Activated naive CD4-positive, alpha-beta T cell treated with anti-CD3 and anti-CD28 coated beads for 36 hours (primary cell): ENCODE measurements at places on chromosomes 12 and 14.
A peak's percentile ranks its signal among the peaks of the same experiment; 100 is the strongest.

GRCh38 chr12:105576261-105576660 lies 245.8 kb downstream of the C12orf75 start:
- H3K4me1 ChIP-seq: no peaks in the 10 kb centered on the region
- no peak overlapping the region for H3K4me3 ChIP-seq
- DNase-seq: no peak

- no peak overlapping the region for H3K27ac ChIP-seq
- DNase-seq: no peak
- H3K36me3 ChIP-seq: no peaks in the 10 kb centered on the region
- no peaks in the 10 kb centered on the region for H3K27me3 ChIP-seq
- H3K4me1 ChIP-seq: peaks cover 13% of the 10 kb centered on the region
- no peak overlapping the region for H3K4me3 ChIP-seq
Measured at GRCh38 chr14:55446833-55447232, 6.4 kb upstream of the TBPL2 start.

DNA sequence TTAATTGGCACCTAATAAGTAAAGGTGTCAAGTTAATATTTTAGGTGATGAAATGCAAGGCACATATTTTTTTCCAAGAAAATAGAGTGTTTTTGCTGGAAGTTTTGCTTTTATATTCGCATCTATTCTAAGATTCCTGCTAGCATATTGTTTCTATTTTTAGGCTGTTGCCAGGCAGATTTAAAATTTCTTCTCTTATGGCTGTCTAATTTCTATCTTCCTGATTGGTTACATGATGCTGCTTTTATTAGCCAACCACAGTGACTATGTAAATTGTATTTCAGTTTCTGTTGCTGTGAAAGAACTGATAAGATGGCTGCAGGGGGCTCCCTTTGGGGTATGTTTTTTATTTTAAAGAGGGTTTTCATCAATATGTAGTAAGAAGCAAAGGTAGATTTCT lies 42.7 kb downstream of the ATF7IP start:
- peak overlapping the region; percentile 59 for H3K27ac ChIP-seq
- peaks cover 70% of the 10 kb centered on the region for H3K4me1 ChIP-seq
- DNase-seq: no peak
- no peaks in the 10 kb centered on the region for H3K27me3 ChIP-seq
- peaks cover 22% of the 10 kb centered on the region for H3K36me3 ChIP-seq

GRCh38 chr14:56172571-56172971 lies 54.4 kb downstream of the PELI2 start:
- H3K27ac ChIP-seq: no peak overlapping the region
- no peaks in the 10 kb centered on the region for H3K36me3 ChIP-seq
- DNase-seq: no peak

GRCh38 chr14:29016050-29016900 lies 249.7 kb downstream of the FOXG1 start:
- no peaks in the 10 kb centered on the region for H3K36me3 ChIP-seq
- H3K27me3 ChIP-seq: no peaks in the 10 kb centered on the region
- no peaks in the 10 kb centered on the region for H3K4me1 ChIP-seq
- H3K4me3 ChIP-seq: no peak overlapping the region
- DNase-seq: peak; percentile 25

DNA sequence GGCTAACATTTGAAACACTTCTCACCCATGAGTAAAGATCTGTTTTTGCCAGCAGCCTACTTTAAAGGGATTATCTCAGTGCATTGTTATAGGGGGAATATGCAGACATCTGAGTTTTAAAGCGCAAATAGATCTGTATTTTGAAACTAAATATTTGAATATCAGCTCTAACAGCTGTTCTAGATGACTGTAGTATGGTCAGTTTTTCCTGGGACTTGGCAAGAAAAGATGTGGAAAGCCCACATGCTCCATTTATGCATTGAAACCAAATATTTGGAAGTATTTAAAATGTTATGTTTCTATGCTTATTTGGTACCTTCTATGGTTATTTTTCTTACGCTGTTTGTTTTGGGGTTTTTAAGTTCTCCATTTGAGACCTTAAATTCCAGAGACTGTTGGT lies 41.7 kb downstream of the RIC8B start:
- H3K27me3 ChIP-seq: no peaks in the 10 kb centered on the region
- H3K27ac ChIP-seq: no peak overlapping the region
- H3K4me1 ChIP-seq: peaks cover 2% of the 10 kb centered on the region
- no peak overlapping the region for H3K4me3 ChIP-seq
- DNase-seq: no peak

DNA sequence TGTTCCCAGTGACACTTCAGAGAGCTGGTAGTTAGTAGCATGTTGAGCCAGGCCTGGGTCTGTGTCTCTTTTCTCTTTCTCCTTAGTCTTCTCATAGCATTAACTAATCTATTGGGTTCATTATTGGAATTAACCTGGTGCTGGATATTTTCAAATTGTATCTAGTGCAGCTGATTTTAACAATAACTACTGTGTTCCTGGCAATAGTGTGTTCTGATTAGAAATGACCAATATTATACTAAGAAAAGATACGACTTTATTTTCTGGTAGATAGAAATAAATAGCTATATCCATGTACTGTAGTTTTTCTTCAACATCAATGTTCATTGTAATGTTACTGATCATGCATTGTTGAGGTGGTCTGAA lies 3.0 kb downstream of the FOS start:
- H3K4me1 ChIP-seq: peaks cover 24% of the 10 kb centered on the region
- H3K4me3 ChIP-seq: no peak overlapping the region
- peaks cover 25% of the 10 kb centered on the region for H3K36me3 ChIP-seq
- H3K27me3 ChIP-seq: peaks cover 4% of the 10 kb centered on the region
- no peak overlapping the region for H3K27ac ChIP-seq
- no peak for DNase-seq

DNA sequence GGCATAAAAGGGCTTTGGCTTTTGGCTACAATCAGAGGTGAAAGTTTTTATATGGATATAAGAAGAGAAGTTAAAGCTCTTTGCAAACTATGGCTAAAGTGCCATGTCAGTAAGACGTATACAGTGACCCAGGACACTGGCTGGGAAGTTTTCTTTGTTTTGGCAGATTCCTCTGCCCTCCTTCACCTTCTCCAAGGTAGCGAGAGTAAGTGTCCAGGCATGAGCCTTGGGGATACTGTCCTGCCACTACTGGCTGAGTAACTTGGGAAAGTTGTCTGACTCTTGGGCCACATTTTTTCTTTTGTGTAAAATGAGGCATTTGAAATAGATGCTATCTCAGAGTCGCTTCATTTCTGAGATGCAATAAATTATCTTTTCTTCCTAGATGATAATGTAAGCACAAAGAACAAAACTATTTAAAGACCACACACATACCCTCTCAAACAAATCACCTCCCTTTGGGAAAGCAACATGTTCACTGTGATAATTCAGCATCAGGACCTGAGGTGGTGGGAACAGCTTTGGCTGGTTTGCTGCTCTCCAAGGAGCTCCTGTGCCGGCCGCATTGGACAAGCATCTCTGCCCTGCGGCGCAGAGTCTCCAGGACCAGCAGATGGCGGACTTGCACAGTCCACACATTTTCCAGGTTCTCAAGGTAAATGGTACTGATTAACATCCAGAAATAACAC lies 106.3 kb downstream of the PTCSC3 start:
- H3K27me3 ChIP-seq: peaks cover 21% of the 10 kb centered on the region
- no peaks in the 10 kb centered on the region for H3K36me3 ChIP-seq
- peak; percentile 70 for DNase-seq
- H3K27ac ChIP-seq: no peak overlapping the region
- H3K4me1 ChIP-seq: no peaks in the 10 kb centered on the region

- peak overlapping the region; percentile 96 for H3K4me3 ChIP-seq
- no peak for DNase-seq
- peaks cover 54% of the 10 kb centered on the region for H3K4me1 ChIP-seq
- H3K27me3 ChIP-seq: no peaks in the 10 kb centered on the region
- H3K36me3 ChIP-seq: peaks cover 41% of the 10 kb centered on the region
- H3K27ac ChIP-seq: peak overlapping the region; percentile 99
Measured at GRCh38 chr12:123231931-123232330, 1.0 kb downstream of the MPHOSPH9 start.

DNA sequence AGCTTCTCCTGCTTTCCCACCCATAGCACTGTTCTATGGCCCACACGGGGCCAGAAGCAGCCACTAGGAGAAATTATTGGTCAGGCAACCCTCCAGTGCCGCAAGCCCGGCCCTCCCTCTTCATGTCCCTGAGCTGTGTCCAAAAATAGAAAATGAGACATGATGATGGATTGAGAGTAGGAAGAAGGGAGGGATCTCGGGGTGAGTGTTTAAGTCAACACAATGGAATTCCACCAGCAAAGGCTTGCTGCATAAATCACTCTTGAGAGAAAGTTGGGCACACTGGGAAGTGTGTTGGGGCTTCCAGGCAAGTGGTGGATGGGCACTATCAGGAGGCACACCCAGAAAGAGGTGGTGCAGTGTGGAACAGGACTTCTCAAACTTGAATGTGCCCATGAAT lies 94.2 kb downstream of the LLPH start:
- H3K36me3 ChIP-seq: no peaks in the 10 kb centered on the region
- no peak overlapping the region for H3K27ac ChIP-seq
- H3K4me1 ChIP-seq: no peaks in the 10 kb centered on the region
- DNase-seq: no peak
- no peak overlapping the region for H3K4me3 ChIP-seq

DNA sequence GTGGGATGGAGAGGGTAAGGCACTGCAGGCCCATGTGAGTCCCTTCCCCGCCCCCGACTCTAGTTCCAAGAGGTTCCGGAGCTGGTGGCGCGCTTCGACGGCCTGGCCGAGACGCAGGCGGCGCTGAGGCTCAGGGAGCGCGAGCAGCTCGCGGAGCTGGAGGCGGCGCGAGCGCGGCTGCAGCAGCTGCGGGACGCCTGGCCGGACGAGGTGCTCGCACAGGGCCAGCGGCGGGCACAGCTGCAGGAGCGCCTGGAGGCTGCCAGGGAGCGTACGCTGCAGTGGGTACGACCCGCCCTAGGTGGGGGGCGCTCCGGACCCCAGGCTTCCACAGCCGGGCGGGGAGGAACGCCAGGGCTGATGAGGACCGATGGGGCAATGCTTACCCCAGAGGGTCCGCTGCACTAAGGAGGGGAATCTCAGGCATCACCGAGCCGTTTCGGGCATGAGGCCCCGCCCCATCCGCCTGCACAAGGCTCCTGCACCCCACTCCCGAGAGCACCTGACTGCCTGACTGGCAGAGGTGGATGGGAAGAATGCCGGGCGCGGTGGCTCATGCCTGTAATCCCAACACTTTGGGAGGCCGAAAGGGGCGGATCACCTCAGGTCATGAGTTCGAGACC lies 4.9 kb downstream of the CFAP73 start:
- H3K27ac ChIP-seq: no peak overlapping the region
- H3K36me3 ChIP-seq: peaks cover 5% of the 10 kb centered on the region
- peak; percentile 33 for DNase-seq
- peaks cover 17% of the 10 kb centered on the region for H3K4me1 ChIP-seq
- peaks cover 7% of the 10 kb centered on the region for H3K27me3 ChIP-seq
- peak overlapping the region; percentile 47 for H3K4me3 ChIP-seq
